Stimulated activated CD8-positive, alpha-beta memory T cell treated with anti-CD3 and anti-CD28 coated beads, Interleukin-4, amount 100 ng/mL, for 48 hours (primary cell): ENCODE measurements at places on chromosomes 7 and 10.

GRCh38 chr7:116901143-116901542 is 38.8 kb downstream of the CAPZA2 start:
- no peak for DNase-seq

DNA sequence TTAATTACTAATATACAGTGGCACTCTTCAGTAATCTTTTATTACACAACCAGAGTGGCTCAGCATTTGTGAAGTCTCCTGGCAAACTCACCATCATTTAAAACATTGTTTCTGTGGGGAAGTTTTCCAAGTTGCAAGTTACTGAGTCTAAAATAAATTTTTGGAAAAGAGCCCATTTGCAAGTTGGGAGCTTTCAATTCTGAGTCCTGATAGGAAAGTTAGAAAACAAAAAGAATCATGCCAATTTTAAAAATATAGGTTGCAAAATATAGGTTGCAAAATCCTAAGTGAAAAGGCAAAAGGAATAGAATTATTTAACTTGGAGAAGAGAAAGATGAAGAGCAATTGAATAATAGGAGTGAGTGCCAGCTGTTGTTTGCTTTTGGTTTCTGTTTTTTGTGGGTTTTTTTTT is 378.8 kb upstream of the C7orf33 start:
- no peak for DNase-seq

- DNase-seq: no peak
Measured at GRCh38 chr10:69443354-69443753, 7.9 kb upstream of the TSPAN15 start.

- DNase-seq: no peak
Measured at GRCh38 chr7:47479821-47480575, 101.9 kb downstream of the TNS3 start.

DNA sequence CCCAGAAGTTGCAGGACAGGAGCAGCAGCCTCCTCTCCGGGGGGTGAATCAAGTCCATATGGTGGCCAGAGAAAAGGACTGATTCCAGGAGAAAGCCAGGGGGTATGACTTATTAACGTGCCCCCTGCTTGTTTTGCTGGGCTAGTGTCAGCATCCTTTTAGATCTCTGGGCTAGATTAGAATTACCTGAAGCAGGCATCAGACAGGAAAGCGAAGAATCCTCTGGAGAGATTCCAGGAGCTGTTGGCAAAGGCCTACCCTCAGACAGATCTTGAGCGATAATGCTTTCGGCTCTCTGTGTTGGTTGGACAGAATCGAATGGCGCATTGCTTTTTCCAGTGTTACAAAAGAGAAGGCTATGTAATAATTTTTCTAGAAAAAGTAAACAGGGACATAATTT is 164.0 kb upstream of the GLI3 start:
- no peak for DNase-seq

DNA sequence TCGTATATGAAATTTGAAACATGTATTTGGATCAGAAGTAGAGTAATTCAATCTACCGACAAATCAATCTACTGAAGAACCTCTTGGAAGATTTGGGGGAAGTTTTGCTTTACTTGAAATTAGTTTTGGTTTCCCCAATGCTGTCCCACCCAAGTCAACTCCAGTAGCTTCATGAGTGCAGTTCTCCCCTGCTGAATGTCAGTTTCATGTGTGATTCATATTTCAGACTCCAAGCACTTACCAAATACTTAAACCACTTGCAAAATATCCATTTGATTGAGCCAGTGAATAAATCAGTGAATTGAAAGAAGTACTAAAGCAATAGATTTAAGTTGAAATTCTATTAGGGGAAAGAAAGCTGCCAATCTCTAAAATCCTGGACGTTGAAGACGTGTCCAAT is 9.3 kb downstream of the CALML5 start:
- DNase-seq: no peak

- no peak for DNase-seq
Measured at GRCh38 chr10:60818134-60818770, 40.0 kb downstream of the CDK1 start.
